ENCODE measurements at places on chromosomes 7 and 10.

GRCh38 chr7:135710417-135711138, 17.4 kb downstream of the SLC13A4 start:
- DNase-seq: no peak

DNA sequence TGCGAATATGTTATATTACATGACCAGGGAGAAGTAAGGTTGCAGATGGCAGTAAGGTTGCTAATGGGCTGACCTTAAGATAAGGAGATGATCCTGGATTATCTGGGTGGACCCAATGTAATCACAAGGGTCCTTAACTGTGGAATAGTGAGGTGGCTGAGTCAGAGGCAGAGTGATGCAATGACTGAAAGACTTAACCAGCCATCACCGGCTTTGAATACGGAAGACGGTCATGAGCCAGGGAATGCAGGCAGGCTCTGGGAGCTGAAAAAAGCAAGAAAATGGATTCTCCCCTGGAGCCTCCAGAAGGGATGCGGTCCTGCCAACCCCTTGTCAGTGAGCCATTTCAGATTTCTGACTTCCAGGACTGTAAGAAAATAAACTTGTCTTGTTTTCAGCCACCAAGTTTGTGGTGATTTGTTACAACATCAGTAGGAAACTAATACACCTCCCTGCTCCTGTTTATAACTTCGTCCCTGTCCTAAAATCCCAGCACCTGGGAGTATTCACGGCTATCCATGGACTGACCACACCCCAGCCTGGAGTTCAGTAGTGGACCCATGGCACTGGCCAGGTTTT, 4.6 kb upstream of the C10orf95 start:
- DNase-seq: no peak

DNA sequence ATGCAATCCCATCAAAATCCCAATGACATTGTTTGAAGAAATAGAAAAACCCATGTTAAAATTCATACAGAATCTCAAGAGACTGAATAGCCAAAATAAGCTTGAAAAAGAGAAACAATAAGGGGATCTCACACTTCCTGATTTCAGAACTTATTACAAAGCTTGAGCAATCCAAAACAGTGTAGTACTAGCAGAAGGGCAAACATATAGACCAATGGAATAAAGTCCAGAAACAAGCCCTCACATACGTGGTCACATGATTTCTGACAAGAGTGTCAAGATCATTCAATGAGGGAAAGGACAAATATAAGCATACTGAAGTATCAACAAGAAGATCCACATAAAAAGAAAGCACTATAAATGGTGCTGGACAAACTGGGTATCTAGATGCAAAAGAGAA, 31.9 kb downstream of the MICU1 start:
- DNase-seq: no peak

- no peak for DNase-seq
Measured at GRCh38 chr7:132614428-132615318, 38.4 kb upstream of the PLXNA4 start.

- no peak for DNase-seq
Measured at GRCh38 chr7:132255898-132256297, 320.4 kb downstream of the PLXNA4 start.

DNA sequence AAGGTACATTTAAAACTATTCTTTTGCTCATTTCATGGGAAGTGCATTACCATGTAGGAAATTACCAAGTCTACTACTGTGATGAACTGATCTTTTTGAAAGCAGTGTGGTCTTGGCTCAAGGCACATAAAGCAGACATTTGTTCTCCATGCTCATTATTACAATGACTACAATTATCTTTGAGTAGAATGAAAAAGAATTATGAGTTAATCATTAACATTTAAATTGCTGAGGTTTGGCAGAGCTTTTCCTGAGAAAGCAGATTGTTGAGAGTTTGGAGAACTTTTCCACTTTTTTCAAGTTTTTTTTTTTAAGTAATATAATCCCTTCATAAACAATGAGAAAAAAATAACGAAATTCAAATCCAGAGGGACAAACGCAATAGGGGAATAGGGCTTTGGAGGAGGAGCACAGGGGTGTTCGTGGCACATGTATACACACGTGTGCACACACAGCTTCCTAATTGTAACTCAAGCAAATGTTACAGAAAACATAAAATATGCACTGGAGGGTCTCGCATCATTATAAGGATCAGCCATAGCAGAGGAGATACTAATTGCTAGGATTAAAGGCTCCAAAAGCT, 8.9 kb upstream of the CUBN start:
- no peak for DNase-seq

DNA sequence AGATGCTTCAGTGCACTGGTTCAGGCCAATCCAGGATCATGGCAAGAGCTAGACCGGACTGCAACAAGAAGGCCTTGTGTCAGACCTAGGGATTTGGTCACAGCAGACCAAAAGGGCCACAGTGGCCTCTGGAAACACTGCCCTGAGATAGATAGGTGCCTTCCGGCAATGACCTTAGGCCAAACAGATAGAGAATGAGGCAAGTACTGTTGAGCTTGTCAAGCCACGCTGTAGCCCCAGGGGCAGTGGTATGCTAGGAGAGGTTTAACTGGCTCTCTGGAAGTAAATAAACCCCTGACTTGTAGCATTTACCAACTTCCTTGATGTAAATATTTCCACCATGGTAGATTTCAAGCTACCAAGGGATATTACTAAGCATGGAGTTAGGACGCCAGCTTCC, 197.5 kb downstream of the GRID1 start:
- DNase-seq: no peak

- DNase-seq: no peak
Measured at GRCh38 chr7:66083677-66084076, 8.1 kb downstream of the ASL start.

- no peak for DNase-seq
Measured at GRCh38 chr7:52616552-52616951, 418.9 kb upstream of the POM121L12 start.

DNA sequence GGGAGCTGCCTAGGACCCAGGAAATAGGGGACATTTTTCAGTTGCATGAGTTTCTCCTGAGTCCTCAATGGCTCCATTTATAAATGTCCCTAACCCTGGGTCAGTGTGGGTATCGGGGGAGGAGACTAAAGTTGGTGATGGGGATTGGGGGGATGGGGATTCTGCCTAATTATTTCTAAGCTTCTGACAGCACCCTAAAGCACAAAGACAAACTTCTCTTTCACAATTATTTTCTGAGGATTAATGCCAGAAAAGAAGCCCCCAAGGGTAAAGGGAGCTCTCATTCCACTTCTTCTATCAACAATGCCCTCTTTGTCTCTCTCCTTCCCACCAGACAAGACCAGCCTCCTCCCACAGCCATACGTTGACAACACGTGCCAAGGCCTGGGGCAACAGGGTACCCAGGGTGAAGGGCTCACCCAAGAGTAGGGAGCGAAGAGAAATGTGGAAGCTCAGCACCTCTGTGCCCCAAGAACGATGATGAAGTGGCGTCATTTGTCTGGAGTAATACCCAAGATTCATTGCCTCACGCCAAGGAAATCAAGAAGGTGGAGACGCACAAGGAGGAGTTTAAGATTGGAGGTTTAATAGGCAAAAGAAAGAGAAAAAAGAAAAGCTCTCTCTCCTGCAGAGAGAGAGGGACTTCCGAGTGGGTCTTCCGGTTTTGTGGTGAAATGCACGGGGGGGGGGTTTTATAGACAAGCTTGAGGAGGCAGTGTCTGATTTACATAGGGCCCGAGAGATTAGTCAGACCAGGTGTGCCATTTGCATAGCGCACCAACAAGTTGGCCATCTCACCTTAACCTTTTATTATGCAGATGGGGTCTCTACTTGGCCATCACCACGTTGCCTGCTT, 14.4 kb upstream of the GJC3 start:
- DNase-seq: no peak

DNA sequence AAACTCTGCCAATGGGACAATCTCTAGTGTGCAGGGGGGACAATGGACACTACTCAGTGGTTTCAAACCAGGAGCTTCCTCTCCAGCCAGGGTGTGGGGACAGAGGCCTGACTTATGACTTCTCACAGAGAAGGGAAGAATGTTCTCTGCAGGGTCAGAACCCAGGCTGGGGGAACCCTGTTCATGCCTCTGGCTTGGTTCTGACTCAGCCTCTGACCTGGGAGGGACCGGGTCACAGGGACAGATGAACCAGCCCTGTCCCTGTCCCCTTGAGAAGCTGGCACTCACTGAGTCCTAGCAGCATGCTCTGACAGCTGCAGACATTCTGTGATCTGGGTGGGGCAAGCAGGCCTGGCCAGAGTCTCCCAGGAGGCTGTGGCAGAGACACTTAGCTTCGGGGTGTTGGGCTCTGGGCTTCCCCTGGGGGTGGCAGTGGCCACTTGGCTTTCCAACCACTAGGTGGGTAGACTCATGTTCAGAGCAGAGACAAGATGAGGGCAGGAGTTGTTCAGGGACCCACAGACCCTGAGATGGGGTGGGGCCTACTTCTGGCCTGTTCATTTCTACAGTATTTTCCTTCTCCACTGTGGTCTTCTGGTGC, 13.6 kb downstream of the TSPAN15 start:
- DNase-seq: no peak

GRCh38 chr7:139033346-139034114, 2.3 kb downstream of the ZC3HAV1L start:
- no peak for DNase-seq

DNA sequence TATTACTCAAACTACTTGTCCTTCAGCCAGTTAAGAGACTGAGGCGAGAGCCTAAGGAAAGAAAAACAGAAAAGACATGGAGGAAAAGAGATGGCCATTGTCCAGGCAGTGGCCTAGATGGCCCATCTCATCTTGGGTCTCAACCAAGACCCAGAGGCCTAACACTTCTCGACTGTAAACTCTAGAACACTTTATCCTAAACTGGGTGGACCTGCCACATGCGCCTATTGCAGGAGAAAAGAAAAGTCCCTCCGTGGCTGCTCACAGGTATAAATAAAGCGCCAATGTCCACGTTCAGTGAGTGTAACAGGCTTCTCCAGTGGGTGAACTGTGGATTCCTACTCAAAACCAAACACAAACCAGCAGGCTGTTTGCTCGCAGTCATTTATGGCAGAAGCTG, 92.7 kb upstream of the DDC start:
- DNase-seq: no peak

Data from NCI-H187 treated with DMSO at 0.1 percent for 48 hours (cell line).